Suprapubic skin (tissue), 4 donors: ENCODE measurements at places on chromosomes 4 and X. TPM values are rescaled to one million over a fixed set of nuclear protein-coding genes. Genes with fewer than 3 reads are reported as not detected.

L1CAM gene
- 8.4 TPM for total RNA-seq

ELOVL6 gene
- total RNA-seq = 11.3 TPM

CTAG1A gene
- not detected for total RNA-seq

JCHAIN gene
- total RNA-seq = 1.4 TPM

RRAGB gene
- 13.4 TPM for total RNA-seq

IL2 gene
- total RNA-seq = not detected

PIGA gene
- 24.7 TPM for total RNA-seq

SORCS2 gene
- 4.6 TPM for total RNA-seq

CXCL1 gene
- total RNA-seq = not detected

CFI gene
- total RNA-seq = not detected

SERPINA7 gene
- 0.97 TPM for total RNA-seq

IRF2 gene
- total RNA-seq = 27.9 TPM
